ENCODE measurements at places on chromosomes 12 and 14.

DNA sequence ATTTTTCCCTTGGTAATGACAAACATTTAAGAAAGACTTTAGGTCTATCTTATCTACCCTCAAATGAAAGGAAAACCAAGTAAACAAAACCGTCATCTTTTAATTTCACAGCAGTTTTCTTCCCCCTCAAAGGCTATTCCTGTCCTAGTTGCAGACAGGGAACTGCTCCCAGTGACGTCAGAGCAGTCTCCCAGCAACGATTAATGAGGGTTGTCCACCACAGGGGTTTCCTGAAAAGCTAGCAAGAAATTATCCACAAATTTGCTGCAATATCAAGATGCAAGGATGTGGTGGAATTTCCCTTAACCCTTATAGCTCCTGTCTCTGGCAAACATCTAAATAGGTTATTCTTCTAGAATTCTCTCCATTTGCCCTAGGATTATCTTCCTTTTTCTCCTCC is 89.1 kb upstream of the STAC3 start:
- no peak for DNase-seq

DNA sequence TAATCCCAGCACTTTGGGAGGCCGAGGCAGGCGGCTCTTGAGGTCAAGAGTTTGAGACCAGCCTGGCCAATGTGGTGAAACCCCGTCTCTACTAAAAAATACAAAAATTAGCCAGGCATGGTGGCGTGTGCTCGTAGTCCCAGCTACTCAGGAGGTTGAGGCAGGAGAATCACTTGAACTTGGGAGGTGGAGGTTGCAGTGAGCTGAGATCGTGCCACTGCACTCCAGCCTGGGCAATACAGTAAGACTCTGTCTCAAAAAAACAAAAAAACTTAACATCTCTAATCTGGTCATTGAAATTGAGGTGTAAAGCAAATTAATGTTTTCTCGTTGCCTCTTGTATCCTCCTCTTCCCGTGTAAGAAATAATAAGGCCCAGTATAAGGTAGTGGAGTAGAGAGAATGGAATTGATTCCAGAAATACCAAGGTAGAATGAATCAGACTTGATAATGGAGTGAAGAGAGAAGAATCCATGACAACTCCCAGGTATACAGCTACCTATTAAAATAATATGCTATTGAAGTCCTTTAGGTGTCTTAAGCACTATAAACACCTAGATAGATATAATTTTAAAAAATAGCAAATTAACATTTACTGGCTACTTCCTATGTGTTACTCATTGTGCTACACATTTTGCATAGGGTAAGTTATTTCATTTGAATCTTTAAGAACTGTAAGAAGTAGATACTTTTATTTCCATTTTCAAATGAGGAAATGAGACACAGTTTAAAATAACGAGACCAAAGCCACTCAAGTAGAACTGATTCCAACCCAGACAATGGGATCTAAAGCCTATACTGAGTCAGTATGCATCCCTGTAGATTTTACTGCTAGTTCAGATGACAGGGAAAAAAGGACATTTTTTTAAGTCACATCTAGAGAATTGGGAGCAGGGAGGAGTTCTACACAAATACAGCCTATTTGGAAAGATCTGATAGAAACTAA is 23.2 kb downstream of the RAP1B start:
- DNase-seq = no peak

GRCh38 chr12:51817027-51817953 is 31.2 kb downstream of the FIGNL2 start:
- no peak for DNase-seq

- no peak for DNase-seq
Measured at GRCh38 chr12:130614530-130614905, 101.6 kb downstream of the RIMBP2 start.

DNA sequence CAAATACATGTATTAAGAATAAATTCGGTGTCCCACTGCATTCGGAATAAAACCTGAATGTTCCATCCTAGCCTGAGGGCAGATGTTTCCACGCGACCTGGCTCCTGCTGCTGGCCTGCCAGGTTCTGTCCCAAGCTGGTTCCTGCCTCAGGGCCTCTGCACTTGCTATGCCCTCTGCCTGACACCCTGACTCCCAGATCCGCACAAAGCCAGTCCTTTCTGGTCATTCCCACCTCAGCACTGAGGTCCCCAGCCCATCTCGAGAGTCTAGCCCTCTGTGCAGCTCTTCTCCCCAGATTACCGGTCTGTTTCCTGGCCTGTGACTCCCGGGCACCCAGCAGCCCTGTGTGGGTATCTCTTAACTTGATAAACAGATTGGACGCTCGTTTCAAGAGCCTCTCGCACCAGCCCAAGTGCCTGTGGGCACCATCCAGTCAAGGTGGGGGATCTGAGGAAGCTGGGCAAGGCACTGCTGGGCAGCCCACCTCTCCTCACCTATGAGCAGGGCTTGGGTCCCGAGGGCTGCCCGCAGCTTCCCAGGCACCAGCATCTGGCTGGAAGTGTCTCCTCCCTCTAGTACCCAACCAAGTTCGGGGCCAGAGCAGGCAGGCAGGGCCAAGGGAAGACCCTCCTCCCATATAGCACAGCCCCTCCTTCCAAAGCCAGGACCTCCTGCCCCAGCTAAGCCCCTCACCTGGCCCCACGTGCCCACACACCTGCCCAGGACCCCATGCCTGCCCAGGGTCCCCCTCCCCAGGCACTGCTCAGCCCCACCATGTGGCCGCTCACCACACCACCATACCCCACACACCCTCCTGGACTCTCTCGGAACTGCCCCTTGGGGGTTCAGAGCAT is 132.2 kb downstream of the NCOR2 start:
- no peak for DNase-seq

- no peak for DNase-seq
Measured at GRCh38 chr14:37977481-37977880, 230.2 kb upstream of the SSTR1 start.

- DNase-seq = no peak
Measured at GRCh38 chr14:48805315-48805714, 780.9 kb downstream of the RPS29 start.

DNA sequence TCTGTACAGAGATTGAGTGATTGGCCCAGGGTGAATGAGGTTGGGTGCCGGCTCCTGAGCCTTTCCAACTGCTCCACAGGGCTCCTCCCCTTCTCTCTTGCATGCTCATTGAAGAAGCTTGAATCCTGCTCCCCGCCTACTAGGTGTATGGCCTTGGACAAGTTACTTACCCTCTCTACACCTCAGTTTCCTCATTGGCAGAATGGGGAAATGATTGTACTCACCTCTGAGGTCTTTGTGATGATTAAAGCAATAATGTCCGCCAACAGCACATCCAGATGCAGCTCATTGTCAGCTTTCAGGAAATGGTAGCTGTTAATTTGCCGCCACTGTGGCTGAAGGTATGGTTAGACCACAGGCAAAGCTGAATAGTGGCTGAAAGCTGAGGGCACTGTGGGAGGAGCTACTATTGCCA is 174.1 kb downstream of the CRADD start:
- DNase-seq = no peak

GRCh38 chr12:52805739-52806138 is 8.2 kb downstream of the KRT4 start:
- no peak for DNase-seq

- DNase-seq = no peak
Measured at GRCh38 chr12:47903151-47903611, 1.6 kb downstream of the VDR start.

- no peak for DNase-seq
Measured at GRCh38 chr12:27672643-27673042, 23.6 kb upstream of the REP15 start.

- peak; percentile 92 for DNase-seq
Measured at GRCh38 chr12:49967042-49967776, 5.5 kb downstream of the AQP5 start.

DNA sequence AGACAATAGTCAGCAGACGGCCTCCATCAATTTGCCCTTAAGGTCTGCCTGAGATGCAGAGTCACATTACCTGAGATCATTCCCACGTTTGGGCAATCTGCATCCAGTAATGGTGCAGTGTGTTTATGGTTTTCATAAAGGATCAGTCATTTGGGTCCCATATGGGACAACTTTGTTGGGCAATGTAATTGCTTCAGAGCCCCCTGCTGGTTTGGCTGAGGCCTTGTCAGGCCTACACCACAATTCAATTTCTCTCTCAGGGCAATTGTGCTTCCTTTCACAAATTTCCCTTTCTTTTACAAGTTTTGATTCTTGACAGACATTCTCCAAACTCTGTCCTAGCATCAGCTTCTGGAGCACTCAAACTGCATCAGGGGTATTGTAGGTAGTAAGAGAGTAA is 191.2 kb upstream of the SSTR1 start:
- no peak for DNase-seq

- no peak for DNase-seq
Measured at GRCh38 chr12:2485681-2486080, 309.1 kb upstream of the FKBP4 start.

DNA sequence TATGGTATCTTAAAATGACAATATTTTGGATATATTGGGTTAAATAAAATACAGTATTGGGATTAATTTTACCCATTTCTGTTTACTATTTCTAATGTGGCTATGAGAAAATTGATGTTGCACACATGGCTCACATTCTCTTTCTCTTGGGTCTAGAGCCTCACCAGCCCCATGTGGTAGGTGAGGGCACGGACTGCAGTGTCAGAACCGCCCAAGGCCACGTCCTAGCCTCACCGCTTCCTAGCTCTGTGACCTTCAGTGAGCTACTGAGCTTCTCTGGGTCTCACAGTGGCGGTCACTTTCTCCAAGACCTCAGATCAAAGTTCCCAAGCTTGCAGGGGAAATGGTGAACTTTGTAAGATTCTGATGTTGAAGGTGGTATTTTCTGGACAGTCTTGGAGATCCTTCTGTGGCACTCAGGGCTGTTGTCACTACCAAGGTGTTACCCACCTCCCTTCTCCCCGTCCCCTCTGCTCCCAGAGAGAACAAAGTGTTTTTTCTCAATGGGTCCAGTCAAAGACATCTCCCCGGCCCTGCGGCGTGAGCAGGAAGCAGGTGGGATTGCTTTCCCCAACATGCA is 87.6 kb downstream of the RIN3 start:
- no peak for DNase-seq

GRCh38 chr14:56119201-56119981 is 1.2 kb downstream of the PELI2 start:
- DNase-seq = peak; percentile 42

DNA sequence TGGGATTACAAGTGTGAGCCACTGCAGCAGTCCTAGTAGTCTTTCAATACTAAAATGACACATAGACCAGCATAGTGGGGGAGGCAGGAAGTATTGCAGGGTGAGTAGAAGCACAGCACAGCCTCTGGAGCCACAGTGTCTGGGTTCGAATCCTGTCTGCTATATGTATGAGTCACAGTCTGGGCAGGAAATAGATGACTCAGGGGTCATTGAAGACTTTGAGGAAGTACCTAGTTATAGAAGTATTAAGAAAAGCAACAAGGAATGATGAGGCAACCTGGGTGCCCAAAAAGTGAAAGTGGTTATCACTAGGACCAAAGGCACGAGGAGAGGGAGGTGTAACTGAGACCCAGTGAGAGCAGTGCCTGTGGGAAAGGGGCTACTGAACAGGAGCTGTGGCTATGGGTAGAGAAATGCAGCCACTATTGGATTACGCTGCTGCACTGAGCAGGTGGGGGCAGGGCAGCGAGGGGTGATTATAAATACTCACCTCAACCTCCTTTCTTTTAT is 124.0 kb downstream of the PDE3A start:
- DNase-seq = no peak

DNA sequence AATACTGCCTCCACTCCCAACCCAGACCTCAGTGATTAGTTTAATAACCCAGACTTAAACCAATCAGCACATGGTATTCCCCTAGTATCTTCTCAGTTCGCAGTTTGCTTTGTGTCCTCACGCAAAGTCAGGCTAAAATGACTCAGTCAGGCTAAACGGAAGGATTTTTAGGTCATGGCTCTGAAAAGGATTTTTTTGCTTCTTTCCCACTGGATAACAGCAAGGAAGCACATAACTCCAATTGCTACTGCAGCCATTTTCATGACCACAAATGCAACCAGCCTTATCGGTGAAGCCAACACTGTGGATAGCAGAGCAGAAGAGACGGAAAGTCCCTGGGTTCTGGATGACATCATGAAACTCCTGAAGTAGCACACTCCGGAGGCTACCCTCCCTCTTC is 67.7 kb downstream of the ZC3H14 start:
- DNase-seq = no peak

- no peak for DNase-seq
Measured at GRCh38 chr12:108701779-108702441, 29.4 kb downstream of the CORO1C start.

- no peak for DNase-seq
Measured at GRCh38 chr14:75236901-75237419, 41.7 kb upstream of the FOS start.

DNA sequence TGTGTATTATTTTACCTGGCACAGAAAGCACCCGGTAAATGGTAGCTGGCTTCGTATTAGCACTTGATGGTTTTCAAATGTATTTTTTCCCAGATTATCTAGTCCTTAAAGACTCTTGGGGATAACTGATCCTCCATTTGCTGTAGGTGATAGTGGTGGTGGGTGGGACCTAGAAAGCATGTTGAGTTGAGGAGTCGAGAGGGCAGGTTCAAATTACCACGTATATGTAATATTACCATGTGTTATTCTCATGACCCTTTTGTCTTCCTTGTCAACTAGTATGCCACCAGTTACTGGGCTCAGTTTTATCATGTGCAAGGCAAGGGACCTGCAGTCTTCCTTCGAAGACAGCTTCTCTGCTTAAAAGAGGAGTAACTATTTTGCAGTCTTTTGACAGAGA is 1.8 kb downstream of the GLRX5 start:
- no peak for DNase-seq

GRCh38 chr14:20687362-20688166 is 1.0 kb upstream of the ANG start:
- DNase-seq = no peak

GRCh38 chr12:67633024-67633610 is 15.4 kb upstream of the DYRK2 start:
- no peak for DNase-seq

GRCh38 chr12:61655241-61655640 is 605.0 kb upstream of the USP15 start:
- DNase-seq = no peak

DNA sequence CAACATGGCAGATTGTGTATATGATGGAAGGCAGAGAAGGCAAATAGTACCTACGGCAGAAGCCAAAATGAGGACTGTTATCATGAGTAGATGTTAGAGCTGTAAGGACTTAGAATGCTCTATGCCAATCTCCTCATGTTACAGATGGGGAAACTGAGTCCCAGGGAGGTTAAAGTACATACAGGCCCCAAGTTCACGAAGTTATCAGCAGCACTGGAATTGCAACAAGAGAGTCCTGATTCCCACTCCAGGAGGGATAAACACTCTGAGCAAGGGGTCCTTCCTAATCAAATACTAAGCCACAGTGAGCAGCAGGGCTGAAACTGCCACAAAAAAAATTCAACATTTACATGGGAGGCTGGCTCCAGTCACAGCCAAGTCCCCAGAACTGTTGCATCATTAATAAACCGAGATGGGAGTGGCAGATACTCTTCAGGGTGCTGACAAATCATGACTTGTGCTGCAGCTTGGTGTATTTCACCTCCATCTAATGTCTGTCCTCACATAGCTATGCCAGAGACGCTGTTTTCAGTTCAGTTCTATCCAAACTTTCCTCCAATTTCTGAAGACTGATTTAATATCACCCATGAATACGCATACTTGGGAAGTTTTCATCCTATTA is 24.2 kb downstream of the NUAK1 start:
- no peak for DNase-seq
